Activated naive CD4-positive, alpha-beta T cell (primary cell): ENCODE measurements at places on chromosomes 6 and 20.

GRCh38 chr20:57748601-57749130 lies 38.9 kb upstream of the PMEPA1 start:
- DNase-seq: no peak

GRCh38 chr6:32439139-32439538 lies 548 bp upstream of the HLA-DRA start:
- no peak for DNase-seq

DNA sequence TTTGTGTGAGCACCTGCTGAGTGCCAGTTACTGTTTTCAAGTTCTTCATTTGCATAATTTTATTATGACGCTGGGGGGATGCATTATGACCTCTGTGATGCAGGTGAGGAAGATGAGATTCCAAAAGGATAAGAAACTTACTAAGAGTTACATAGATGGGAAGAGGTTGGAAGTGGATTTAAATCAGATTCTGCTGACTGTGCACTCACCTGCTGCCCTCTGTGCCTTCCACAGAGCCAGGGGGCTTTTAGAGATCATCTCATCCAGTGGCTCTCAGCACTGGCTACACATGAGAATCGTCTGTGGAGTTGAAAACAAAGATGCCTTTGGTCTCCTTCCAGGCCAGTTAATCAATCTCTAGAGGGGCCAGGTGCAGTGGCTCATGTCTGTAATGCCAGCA lies 47.9 kb downstream of the TIAM2 start:
- no peak for DNase-seq

DNA sequence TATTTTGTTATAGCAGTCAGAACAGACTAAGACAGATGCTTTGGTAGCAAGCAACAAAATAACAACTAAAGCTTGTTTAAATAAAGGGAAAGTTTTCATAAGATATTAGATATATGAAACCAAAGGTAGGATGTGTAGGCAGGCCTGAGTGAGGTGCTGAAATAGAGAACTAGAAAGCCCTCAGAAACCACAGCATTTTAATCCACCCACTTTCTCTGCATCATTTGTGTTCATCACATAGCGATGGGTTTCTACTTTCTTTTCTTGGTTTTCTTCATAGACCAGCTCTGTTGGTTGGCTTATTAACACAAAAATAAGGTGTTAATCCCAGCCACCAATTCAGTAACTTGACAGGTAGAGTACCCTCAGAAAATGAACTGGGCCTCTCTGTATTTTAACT lies 58.6 kb downstream of the RPS12 start:
- DNase-seq: no peak

- DNase-seq: no peak
Observed at GRCh38 chr6:154893917-154894316, 101.2 kb upstream of the TIAM2 start.

DNA sequence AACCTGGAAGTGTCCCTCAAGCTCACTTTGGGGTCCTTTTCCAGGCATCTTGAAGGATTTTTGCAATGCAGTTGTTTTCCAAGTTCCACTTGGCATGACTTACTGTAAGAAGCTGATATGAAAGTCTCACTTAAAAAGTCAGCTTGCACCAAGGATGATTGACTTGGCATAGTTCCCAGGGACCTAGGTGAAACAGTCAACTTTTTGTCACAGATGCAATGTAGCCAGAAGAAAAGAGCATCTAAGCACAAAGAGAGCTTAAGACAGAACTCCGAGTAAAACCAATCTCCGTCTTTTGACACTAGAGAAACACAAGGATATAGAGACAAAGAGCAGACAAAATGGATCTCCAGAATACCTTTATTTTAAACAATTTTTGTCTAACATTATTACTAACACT lies 2.6 kb upstream of the ZSCAN12 start:
- DNase-seq: no peak

DNA sequence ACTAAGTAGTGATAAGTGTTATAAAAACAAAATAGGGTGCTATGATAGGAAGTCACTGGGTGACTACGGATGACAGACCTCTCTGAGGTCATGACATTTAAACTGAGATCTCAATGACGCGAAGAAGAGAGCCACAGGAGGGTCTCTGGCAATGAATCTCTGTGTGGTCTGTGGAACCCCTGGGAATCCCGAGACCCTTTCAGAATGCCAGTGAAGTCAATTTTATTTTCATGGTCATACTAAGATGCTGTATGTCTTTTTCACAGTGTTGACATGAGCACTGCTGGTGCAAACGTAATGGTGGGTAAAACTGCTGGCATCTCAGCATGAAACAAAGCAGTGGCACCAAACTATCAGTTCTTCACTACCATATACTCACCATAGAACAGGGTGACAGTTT lies 155.0 kb downstream of the GJA10 start:
- DNase-seq: no peak

- DNase-seq: no peak
Observed at GRCh38 chr6:44084231-44085014, 42.8 kb downstream of the MRPL14 start.

DNA sequence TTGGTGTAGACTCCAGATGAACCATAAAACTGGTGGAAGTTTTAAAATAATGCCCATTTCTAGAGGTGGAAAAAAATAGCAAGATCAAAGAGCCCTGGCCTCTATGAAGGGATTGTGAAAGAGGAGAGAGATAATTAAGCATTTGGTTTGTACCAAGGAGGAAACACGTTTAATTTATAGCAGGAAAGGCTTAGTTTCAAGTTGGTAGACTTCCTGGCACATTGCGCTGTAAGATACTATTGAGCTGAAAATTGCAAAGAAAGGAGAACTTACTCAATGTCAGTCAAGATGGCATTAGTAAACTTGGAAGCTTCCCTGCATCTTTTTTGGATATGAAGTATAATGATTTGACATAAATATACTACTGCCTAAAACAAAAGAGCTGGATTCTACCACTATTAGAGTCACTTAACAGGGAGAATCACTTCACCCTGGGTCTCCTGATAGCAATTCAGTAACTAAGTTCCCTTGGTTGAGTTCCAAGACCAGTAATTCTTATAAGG lies 24.4 kb downstream of the MARCKS start:
- no peak for DNase-seq

DNA sequence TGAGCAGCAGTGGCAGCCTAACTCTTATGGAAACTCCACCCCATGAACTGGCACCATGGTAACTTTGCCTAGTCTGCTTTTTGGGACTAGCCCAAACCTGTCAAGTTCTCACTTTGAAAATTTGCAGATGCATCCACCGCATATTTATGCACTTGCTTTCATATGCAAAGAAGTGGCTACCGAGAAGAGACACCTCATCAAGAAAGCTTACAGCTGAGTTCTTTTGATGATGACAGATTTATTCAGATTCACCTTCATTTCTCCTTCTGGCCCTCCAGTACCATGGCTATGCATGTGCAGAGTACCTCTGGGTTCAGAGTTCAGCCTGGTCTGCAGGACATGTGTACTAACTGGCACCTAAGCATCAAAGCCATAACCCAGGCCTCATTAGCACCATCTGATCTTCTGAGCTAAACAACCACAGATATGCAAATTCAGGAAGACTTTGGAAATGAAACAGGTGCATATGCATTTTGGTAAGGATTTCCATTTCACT lies 154.3 kb upstream of the TENT5A start:
- DNase-seq: no peak

DNA sequence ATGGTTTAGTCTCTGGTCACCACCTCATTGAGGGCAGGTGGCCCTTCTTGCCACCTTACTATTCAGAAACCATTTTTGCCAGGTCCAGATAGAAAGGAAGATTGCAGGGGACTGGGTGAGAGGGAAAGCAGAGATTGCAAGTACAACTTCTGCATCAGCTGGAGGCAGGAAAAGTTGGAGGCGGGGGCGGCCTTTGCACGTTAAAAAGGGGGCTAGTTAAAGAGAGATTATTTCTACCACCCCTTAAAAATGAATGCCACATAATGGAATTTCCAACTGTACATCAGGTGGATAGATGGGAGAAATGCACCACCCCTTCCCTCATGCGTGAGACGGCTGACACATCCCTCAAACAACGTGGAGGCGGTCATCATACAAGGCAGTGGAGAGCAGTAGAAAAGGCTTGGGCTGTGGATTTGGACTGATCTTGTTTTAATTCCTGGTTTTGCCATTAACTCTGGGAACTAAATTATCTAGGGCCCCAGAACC lies 95.4 kb upstream of the CNKSR3 start:
- no peak for DNase-seq

GRCh38 chr6:123418071-123418470 lies 218.7 kb downstream of the TRDN start:
- DNase-seq: no peak

- DNase-seq: no peak
Observed at GRCh38 chr6:105302617-105303128, 100.2 kb downstream of the PREP start.

GRCh38 chr20:37760322-37760721 lies 66.5 kb downstream of the CTNNBL1 start:
- DNase-seq: no peak

DNA sequence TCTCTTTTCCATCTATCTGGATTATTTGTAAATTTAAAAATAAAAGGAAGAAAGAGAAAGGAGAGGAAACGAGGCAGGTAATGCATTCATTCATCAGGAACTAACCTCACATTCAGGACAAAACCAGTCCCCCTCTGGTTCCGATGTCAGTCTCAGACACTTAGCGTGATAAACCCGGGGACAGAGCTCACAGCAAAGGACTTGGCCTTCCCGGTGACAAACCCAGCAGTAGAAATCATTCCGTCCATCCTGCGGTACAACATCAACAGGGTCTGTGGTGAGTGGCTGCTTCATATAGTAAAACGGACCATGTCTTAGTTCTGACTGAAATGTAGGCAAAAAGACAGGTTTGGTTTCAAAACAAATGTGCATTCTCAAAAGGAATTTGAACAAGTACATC lies 57.9 kb downstream of the ZMYND8 start:
- no peak for DNase-seq

DNA sequence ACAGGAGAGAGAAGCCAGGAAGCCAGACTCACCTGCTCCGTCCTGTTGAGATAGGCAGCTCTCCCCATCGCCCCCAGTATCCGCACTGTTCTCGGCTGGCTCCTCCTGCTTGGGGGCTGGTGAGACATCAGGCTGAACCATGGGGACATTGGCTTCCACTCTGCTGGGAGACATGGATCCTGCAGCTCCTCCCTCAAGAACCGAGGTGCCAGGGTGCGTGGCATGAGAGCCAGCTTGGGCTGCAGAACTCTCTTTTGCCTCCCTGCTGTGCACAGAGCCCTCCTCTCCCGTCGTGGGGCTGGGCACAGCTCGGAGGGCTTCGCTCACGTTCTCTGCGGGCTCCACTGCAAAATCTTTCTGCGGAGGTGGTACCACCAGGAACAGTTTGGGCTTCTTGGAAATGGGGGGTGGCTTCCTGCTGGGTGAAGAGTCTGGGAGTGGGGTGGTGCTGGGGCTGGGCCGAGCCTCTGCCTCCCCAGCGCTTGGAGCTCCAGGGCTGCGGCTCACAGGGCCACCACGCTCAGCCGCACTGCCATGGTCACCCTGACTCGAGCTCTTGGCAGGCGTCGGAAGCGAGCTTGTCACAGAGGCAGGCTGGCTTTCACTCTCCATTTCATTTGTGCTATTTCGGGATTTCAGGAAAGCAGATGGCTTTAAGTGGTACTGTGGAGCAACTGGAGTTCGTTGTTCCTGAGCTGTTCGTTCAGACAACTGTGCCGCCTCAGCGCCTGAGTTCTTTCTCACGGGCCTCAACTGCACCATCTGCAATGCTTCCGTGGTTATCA lies 26.5 kb downstream of the HEBP2 start:
- no peak for DNase-seq

- DNase-seq: no peak
Observed at GRCh38 chr6:118403036-118403435, 145.1 kb upstream of the PLN start.

GRCh38 chr6:118829817-118830478 lies 64.0 kb upstream of the ASF1A start:
- DNase-seq: no peak

GRCh38 chr6:157181649-157182048 lies 141.7 kb downstream of the TMEM242 start:
- DNase-seq: no peak

- no peak for DNase-seq
Observed at GRCh38 chr20:32224463-32224862, 16.8 kb downstream of the POFUT1 start.

DNA sequence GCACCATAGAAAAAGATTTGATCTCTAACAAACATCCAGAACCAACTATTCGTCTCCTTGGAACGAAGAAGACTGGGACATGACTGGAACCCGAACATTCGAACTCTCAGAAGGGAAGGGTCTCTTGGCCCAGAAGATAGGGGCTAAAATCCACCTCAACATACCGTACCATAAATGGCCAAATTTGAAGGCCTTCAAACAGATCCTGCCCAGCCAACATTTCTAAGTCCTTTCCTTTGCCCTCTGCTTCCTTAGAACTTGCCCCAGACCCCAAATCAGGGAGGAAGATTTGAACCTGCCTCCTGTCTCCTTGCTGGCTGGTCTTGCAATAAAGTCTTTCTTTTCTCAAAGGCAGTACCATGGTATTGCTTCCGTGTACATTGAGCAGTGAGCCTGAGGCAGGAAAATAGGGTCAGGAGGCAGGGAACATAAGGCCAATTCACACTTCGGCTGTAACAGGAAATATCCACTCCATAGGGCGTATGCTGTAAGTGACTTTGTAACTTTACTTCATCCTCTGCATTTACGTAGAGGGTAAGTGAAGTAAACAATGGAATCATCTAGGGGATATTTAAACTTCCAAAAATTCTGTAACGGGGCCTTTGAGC lies 1.8 kb upstream of the PXDC1 start:
- no peak for DNase-seq

DNA sequence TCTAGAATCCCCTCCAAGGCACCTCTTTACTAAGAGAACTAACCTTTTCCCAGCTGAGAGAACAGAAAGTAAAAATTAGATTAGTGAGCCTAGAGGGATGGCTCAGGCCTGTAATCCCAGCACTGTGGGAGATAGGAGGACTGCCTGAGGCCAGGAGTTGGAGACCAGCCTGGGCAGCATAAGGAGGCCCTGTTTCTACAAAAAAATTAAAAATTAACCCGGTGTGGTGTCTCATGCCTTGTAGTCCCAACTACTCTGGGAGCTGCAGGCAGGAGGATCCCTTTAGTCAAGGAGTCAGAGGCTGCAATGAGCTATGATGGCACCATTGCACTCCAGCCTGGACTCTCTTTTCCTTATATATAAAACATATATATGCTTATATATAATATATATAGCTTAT lies 5.5 kb upstream of the OOEP start:
- no peak for DNase-seq

DNA sequence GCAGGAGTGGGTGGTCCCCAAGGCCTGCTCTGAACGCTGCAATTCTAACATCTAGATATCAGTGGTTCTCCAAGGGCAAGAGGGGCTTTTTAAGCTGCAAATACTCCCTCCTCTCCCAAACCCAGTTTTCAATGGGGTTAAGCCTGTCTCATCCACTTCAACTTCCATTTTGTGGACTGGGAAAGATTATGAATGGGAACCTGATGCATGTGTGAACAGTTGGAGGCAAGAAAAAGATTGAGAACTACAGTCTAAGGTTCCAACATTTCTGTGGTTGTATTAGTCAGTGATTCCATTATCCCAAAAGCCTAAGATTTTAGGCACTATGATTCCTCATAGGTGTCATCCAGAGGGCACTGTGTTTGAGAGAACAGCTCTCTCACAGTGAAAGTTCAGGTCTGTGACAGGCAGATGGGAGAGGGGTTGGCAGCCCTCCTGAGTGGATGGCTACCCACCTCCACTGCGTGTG lies 53.7 kb downstream of the HNF4A start:
- DNase-seq: no peak
